GM06990 (cell line): ENCODE measurements at places on chromosomes 16 and 17.
A peak's percentile ranks its signal among the peaks of the same experiment; 100 is the strongest.

DNA sequence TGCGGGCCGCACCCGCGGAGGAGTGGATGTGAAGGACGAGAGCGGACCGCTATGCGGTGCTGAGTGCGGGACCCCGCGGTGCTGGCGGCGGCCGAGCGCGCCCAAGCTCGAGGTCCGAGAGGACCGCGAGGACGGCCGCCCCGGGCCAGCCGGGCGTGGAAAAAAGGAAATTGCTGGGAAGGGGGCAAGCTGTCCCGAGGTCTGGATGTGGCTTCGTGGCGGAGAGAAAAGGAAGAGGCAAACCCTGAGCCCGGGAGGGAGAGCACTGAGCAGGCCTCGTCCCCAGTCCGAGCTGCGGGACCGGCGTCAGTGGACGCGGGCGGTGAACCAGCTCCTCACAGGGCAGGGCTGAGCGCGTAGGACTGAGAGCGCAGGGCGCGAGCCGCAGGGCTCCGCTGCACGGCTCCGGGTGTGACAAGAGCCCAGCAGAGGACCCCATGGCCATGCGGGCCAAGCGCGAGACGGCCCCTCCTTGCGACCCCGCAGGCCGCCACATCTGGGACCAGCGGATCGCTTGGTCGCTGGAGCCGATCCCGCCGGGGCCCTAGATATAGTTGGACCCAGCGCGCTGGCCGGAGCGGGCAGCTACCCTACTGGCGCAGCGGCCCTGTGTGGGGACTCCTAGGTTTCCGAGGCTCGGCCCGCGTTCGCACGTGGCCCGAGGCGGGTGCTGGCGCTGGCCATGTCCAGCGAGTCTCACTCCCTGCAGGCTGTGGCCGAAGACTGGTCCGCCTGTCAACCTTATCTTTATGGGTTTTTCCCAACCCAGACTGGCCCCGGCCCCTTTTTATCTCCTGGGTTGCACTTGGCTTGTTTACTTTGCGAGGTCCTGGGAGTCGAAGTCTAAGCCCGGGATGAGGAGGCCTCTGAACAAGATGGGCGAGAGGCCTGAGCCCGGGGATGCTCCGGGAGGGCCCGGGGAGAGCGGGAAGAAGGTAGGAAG, 2.4 kb downstream of the TBX4 start:
- no peak for DNase-seq

GRCh38 chr16:2046893-2047329, 723 bp downstream of the NTHL1 start:
- DNase-seq = no peak

- peak; percentile 61 for DNase-seq
These were observed 939 bp upstream of the WDR90 start for GRCh38 chr16:648071-648780.

- DNase-seq = no peak
These were observed 245.5 kb downstream of the STX8 start for GRCh38 chr17:9330141-9330540.

GRCh38 chr16:89067677-89068443, 25.8 kb upstream of the ACSF3 start:
- no peak for DNase-seq

GRCh38 chr16:4958510-4959438, 644 bp downstream of the SEC14L5 start:
- no peak for DNase-seq

DNA sequence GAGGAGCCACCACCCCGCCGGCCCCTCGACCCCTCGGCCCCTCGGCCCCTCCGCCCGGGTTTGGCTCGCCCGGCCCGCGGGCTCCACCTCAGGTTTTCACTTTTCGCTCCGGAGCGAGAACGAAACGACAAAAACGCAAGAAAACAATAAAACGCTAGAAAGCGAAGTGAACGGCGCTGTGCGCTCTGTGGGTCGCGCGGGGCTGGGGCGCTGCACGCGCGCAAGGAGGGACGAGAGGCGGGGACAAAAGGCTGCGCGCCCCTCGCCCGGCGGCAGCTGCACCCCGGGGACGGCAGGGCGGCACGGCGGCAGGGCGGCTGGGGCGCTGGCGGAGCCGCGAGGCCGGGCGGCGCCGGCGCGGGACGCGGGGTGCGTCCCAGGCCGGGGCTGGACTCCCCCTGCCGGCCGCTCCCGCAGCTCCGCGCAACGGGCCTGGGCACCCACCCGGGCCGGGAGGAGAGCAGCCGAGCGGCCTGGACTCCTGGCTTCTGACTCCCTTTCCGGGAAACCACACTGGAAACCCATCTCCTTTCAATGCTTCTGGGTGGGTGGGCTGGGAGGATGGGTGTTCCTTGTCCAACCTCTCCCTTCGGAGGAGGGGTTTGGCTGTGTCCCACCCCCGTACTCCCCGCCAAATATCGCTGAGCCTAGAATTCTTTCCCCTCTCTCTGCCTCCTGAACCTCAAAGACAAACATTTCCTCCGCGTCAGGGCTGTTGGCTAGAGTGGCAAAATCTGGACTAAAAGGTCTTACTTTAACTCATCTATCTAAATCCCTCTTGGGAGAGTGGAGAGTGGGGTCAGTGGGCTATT, 9.9 kb downstream of the TBX2 start:
- DNase-seq = peak; percentile 59

- no peak for DNase-seq
These were observed 87.7 kb downstream of the KCNJ12 start for GRCh38 chr17:21463779-21464407.

DNA sequence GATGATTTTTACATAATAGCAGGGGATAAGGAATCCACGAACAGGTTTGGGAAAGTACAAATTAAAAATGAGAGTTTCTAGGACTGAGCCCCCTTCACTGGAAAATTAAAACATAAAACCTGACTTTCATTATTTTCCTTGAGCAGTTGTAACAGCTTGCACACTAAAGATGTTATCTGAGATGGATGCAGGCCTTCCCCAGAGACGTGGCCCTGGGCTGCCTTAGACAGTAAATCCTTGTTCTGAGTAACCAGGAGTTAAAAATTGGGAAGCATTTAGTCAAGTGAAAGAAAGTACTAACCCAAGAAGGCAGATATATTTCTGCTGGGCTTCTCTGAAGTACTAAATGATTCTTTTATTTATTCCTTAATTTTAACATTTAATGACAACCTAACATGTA, 432.2 kb upstream of the KIF2B start:
- DNase-seq = no peak

- DNase-seq = no peak
These were observed 82.6 kb upstream of the GNAO1 start for GRCh38 chr16:56108724-56109123.

- DNase-seq = no peak
These were observed 1279.0 kb upstream of the CDH8 start for GRCh38 chr16:63315229-63315628.

DNA sequence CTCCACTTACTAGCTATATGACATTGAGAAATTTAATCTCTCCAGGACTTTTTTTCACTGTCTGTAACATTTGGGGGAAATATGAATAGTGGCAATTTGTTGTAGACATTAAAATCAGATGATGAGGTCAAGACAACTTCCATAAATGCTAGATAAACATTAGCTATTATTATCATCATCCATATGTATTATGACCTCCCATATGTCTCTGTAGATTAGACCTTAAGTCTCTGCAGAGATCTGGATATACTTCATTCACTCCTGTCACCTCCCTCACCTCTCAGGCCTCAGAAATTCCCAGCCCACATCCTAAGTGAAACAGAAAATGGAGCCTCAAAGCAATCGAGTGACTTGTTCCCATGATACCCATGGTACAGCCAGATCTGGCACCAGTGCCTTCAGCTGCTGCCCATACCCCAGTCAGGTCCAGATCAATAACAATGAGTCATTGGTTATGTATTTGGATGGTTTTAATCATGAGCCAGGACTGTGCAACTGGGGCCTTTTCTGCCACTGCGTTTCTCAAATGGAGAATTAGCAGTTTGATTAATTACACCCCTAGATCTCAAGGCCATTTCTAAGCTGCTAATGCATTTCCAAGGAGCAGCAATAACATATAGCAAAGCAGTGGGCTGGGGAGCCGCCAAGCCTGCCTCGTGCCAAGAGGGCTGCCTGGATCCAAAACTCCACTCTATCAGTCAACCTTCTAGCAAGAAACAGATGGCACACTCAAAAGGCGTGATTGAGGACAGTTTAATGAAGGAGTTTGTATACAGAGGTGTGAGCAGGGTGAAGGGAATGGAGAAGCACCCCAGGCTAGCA, 2.6 kb upstream of the FDXR start:
- DNase-seq = no peak

GRCh38 chr17:46788796-46789195, 29.7 kb downstream of the WNT3 start:
- no peak for DNase-seq
